ENCODE measurements at places on chromosomes 11 and 22.

GRCh38 chr22:49468487-49469198, 359.0 kb downstream of the BRD1 start:
- DNase-seq: no peak

DNA sequence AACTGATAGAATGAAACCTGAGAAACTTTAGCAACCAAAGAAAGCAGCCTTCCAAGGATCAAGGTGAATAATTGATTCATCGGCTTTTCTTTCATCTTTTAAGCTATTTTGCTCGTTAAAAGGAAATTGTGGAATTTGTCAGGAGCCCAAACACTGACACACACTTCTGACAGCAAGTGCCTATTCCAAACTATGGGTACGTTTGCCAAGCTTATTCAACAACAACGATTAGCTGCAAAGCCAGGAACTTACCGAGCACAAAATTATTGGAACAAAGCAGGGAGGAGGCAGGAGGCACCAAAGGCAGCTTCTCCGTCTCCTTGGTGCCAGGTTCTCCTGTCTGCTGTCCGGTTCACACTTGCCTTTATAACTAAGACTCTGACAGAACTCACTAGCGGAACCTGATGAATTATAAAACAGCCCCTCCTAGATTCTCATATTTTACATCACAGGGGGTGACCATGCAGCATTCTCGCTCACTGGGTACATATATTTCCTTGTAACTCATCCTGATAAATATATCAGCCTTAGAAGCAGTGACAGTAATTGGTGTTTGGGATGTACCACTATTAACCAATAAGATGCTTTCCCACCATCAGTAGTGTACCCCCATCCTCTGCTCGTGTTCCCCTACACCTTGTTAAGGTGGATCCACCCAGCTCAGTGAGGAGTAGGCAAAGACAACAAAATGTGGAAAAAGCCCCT, 395.9 kb upstream of the CCDC90B start:
- no peak for DNase-seq

GRCh38 chr22:26416670-26417276, 12.3 kb upstream of the ASPHD2 start:
- DNase-seq: no peak

- DNase-seq: no peak
These were observed 13.4 kb upstream of the P2RY2 start for GRCh38 chr11:73204711-73205121.

- peak; percentile 56 for DNase-seq
These were observed 99.4 kb downstream of the MIAT start for GRCh38 chr22:26756675-26757293.

DNA sequence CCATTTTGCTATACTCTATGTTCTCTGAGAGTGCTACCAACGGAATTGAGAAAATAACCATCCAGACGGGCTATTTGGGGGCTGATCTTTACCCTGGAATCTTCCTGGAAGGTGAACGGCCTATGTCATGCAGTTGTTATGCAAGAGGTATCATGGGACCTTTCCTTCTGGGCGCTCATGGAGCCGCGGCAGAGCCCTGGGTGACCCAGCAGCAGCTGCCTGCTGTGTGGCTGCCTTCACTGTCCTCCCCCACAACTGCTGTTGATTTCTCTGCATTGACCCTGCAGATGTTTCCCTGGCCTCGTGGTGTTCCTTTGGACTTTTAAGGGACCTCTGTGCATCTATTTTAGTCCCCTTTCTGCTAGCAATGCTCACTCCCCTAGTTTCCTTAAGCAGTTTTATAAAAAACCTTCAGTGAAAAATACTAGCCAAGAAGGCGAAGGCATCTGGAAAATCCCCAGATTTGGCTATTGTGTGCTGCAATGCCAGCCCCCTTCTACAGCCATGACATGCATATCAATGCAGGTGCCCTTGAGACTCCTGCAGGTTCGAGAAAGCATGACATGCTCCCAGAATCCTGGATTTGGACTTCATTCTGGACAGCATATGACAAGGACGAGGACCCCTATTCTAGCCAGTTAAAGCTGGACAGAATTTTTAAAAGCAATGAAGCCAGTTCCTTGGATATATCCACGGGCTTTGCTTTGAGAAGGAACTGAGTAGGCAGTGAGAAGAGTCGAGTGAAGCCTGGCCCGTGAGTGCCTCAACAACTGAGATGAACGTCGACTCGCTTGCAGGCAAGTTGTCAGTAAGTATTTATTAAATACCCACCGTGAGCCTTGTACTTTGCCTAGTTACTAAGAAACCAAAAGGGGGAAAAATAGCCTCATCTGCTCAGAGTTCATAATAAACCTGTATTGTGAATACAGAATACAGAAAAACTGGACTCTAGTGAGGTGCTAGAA, at the start of gene SLC25A18:
Gene SLC25A18, plus strand, starts transcription at position 593 of the 965 bp plus-strand sequence. CDS start 16,447 bp downstream, outside the sequence.
- no peak for DNase-seq

GRCh38 chr11:122333467-122333866, 217.5 kb upstream of the BLID start:
- no peak for DNase-seq

- no peak for DNase-seq
These were observed 27.6 kb downstream of the TP53I11 start for GRCh38 chr11:44923115-44923514.

GRCh38 chr11:45154276-45154675, 7.8 kb downstream of the PRDM11 start:
- no peak for DNase-seq

DNA sequence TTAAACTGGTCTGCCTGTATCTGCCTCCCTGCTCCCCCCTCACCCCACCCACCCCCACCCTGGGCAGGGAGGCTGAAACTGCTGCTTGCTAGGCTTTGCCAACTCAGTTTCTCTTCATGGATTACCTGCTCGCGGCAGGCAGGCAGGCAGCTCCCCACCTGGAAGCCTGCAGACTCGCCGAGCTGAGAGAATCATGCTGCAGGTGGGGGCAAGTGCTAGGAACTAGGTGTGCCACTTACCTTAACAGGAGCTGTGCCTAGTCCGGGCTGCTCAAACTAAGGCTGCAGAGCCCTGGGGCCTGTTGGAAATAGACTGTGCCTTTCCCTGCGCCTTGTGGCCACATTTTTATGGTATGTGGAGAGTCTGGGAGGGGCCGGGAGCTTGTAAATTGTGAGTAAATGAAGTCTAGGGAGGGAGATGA, 30.3 kb downstream of the MARK2 start:
- DNase-seq: peak; percentile 67

DNA sequence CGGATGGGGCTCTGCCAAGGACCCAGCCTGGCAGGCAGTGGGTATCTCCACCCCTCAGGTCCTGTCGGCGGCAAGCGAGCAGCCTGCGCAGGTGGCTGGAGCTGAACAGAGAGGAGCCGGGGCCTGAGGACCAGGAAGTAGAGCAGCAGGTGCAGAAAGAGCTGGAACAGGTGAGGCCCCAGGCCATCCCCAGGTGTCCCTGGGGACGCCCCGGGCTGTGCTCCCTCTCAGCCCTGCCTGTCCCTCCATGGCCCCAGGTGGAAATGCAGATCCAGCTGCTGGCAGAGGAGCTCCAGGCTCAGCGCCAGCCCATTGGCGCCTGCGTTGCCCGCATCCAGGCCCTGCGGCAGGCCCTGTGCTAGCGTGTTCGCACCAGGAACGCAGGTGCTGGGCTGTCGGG, 44.0 kb downstream of the PISD start:
- no peak for DNase-seq

DNA sequence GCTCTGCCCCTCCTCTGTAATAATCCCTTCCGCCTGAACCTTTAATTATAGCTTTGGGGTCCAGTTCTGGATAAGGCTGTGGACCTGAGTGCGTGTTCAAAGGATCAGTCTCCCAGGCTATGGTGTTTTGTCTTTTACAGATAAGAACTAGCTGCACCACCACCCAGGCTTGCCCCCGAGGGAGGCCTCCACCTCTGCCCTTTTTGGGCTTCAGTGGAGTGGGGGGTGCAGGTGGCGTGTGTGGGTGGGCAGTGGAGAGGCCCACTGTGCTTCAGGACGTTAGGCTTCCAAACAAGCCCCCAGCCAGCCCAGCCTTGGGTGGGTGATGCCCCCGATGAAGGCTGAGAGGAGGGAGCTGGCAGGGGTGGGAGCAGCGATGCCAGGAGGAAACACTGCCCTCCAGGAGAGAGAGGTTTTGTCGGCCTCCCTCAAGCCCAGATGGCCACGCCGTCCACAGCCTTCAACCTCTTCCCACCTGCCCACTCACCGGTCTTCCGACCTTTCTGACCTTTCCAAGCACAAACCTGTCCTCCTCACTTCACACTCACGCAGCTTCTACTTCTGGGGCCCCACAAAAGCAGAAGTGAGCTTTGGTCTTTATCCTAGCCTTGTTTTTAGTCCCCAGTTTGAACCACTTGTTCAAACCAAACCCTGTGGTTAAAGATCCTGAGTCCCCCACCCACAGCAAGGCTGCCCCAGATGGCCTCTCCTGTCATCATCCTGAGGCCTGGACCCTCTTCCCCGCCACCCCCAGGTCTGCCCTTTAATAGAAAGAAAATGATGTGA, 20.4 kb downstream of the PSMD13 start:
- no peak for DNase-seq

GRCh38 chr22:37182949-37183245, 5.2 kb downstream of the C1QTNF6 start:
- DNase-seq: peak; percentile 38

DNA sequence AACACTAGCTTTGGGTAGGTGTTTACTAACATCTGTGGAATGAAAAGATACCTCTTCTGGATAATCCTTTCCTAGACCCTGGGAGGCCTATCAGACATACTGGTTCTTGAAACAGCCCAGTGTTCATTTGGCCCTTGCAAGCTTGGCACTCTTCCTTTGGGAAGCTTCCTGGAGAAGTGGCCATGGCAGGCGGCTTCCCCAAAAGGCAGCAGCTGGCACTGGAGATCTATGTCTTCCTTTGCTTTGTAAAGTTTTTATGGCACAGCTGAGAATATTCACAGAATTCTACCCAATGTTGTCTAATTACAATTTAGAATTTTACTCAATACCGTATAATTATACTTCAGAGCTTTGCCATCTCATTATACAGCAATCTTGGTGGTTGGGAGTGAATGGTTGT, 199.2 kb upstream of the C11orf87 start:
- DNase-seq: no peak

- DNase-seq: no peak
These were observed 139.1 kb upstream of the DDI1 start for GRCh38 chr11:103897160-103897936.

DNA sequence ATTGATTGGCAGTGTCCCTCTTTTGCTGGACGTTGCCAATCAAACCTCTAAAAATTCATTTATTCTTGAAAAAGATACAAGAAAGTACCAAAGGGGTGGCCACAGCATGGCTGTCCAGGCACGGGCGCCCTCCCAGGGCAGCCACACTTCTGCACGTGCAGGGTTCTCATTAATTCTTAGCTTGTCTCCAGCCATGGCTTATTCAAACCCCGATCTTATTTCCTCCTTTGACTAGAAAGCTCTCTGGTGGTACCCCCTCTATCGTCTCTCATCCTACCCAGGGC, 123.9 kb downstream of the CTTN start:
- DNase-seq: no peak

- DNase-seq: peak; percentile 100
These were observed at the start of gene MYH9 for GRCh38 chr22:36387959-36388726. Gene MYH9, minus strand, starts transcription at chr22:36387967. Its CDS starts 38,731 bp downstream, at chr22:36349236.

DNA sequence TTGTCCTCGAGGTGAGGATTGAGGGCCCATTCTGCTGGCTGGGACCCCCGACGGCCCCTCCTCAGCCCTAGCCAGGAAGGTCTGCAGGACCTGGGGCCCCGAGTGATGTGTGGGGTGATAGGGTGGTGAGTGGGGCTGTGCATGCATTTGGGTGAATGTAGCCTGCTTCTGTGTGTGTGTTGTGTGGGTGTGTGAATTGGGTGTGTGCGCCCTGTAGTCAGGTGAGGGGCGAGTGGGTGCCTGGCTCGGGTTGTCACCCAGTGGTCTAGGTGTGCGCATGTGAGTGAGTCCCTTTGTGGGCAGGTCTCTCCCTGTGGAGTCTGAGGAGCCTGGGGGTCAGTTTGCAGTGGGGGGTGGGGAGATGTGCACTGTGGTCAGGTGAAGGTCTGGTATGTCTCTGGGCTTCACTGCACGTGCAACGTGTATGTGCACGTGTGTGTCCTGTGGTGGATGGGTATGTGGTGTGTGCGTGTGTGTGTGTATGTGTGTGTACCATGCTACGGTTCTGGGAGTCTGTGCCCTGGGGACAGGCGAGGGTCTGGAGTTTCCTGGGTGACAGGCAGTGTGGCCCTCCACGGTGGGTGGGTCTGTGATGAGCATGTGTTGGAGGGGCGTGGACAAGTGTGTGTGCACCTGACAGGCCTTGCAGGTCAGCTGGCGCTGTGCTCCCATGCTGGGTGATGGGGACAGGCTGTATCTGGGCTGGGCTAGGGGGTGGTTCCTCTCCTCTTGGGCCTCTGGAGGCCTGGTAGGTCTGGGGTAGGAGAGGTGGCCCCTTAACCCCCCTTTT, 1.0 kb downstream of the TMEM151A start:
- DNase-seq: no peak

GRCh38 chr22:28896611-28897010, 13.2 kb downstream of the ZNRF3 start:
- DNase-seq: no peak

DNA sequence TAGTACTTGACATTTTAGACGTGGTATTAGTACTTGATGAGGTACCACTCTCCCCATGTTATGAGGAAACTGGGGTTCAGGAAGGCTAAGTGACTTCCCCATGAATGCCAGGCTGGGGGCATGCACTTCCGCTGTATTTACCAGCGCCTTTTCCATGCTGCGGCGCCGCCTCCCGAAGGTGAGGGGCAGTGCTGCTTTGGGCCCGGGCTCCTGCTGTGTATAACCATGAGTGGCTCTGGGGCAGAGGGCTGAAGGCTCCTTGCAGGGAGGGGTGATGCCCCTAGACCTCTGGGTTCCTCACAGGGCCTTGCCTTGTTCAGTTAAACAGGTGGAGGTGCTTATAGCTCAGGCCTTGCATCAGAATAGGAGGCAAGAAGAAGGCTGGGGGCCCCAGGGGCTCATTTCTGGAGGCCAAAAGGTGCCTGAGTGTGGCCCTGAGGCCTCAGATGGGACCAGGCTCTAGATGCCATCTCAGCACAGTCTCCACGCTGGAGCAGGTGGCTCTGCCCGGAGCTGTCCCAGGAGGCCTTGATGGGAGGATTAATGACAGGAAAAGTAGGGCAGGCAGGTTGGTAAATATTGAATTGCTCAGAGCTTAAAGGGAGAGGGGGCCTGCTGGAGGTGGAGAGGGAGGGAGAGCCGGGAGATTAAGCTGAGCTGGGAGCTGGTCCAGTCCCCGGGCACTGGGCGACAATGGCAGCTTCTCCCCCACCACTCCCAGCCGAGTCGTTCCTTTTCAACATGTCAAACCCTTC, 129.6 kb downstream of the CEP164 start:
- DNase-seq: no peak
